GM04504 (cell line): ENCODE measurements at places on chromosomes 3 and 15.

DNA sequence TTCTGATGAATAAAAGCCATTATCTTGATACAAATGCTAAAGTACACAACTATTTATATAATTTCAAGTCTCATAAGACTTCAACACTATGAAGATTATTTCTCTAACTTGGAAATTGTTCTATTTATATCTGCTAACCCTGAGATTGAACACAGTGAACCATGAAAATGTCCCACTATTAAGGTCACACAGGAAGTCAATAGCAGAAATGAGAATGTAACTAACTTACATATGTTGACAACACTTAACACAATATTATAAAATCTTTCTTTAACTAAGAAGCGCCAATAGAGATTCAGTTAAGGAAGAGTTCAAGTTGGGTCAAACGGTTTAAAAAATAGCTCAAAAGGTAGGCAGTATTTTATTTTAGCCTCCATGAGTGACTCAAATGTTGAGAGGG is 551.8 kb upstream of the CBLB start:
- no peak for DNase-seq

- DNase-seq, result no peak
These were observed 11.1 kb downstream of the IL1RAP start for GRCh38 chr3:190524942-190525341.

GRCh38 chr3:45984331-45985312 is 11.0 kb downstream of the FYCO1 start:
- peak; percentile 33 for DNase-seq

DNA sequence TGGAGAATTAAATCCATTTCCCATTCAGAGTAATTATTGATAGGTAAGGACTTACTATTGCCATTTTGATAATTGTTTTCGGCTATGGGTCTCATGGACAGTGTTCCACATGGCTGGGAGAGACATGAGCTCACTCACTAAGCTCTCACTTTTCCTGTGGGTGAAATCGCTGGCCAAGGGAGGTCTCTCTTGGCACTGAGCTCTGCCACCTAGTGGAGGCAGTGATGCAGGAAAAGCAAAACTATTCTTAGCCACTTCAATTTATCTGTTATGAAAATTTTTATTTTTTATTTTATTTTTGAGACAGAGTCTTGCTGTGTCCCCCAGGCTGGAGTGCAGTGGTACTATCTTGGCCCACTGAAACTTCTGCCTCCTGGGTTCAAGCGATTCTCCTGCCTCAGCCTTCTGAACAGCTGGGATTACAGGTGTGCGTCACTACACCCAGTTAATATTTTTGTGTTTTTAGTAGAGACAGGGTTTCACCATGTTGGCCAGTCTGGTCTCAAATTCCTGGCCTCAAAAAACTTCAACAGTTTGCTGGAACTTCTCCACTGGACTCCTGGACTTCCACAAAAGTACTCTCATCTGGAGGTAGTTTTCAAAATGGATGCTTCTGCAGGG is 4.7 kb upstream of the RNF13 start:
- peak; percentile 62 for DNase-seq

DNA sequence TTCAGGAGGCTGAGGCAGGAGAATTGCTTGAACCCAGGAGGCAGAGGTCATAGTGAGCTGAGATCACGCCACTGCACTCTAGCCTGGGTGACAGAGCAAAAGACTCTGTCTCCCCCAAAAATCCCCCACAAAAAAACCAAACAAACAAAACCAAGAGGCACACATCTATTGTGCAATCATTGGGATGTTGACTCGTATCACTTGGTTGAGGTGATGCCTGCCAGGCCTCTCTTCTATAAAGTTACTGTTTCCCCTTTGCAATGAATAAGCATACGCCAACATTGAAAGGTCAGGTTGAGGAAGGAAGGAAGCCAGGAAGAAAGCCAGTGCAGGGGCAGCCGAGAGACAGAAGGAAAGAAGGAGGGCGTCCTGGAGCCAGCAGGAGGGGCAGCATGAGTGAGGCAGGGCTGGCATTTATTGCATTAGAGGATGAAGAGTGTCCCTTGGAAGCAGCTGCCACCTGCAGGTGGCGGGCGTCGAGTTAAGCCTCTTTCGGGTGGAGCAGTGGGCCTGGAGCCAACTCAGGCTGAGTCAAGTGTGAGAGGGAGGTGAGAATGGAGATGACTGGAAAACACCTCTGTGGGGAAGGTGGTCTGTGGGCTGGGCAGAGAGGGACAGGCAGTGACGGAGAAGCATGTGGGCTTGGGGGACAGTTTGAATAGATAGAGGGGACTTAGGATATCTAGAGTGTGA is 8.3 kb upstream of the CSPG4 start:
- DNase-seq, result no peak
